ENCODE measurements at places on chromosomes 11 and 22. TPM values are rescaled to one million over a fixed set of nuclear protein-coding genes. Genes with fewer than 3 reads are reported as not detected.

The SMPD1 gene
- total RNA-seq = 35.5 TPM

DNA sequence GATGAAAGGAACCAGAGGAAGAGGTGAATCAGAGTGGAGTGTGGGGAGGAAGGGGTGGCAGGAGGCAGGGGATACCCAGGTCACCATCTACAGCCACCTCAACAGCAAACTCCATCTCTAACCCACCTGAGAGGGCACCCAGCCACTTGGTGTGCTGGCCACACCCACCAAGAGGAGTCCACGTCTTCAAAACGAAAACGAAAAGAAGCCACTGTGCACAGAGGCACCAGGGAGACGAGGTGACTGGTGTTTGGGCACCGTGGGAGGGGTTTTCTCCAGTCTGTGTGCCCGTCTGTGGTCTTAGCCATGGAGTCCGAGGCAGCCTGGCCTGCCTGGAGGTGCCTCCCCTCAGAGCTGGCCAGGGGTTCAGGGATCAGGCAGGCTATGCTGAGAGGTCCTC is 20.2 kb downstream of the PDGFB start:
- H3K27me3 ChIP-seq = peaks cover 22% of the 10 kb centered on the region
- no peak overlapping the region for H3K4me3 ChIP-seq
- no peak for DNase-seq
- peaks cover 8% of the 10 kb centered on the region for H3K4me1 ChIP-seq

DNA sequence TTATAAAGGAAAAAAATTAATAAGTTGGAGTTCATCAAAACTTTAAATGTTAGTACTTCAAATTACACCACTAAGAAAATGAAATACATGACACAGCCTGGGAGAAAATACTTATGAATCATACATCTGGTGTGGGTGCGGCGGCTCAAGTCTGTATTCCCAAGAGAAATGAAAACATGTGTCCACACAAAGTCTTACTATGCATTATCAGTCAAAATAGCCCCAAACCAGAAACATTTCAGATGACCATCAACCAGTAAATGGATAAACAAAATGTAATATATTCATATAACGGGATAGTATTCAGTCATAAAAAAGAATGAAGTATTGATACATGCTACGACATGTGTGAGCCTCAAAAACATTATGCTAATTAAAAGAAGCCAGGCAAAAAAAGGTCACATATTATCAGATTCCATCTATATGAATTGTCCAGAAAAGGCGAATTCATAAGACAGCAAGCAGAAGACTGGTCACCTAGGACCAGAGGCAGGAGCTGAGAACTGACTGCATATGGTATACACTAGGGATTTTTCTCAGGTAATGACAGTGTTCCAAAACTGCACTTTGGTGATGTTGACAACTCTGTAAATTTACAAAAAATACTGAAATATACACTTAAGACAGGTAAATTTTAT is 5.3 kb upstream of the AKIP1 start:
- H3K27ac ChIP-seq = no peak overlapping the region
- H3K36me3 ChIP-seq = peaks cover 5% of the 10 kb centered on the region
- peaks cover 24% of the 10 kb centered on the region for H3K27me3 ChIP-seq

- H3K4me1 ChIP-seq = peaks cover 2% of the 10 kb centered on the region
- H3K27me3 ChIP-seq = peaks cover 12% of the 10 kb centered on the region
- no peak overlapping the region for H3K27ac ChIP-seq
- no peaks in the 10 kb centered on the region for H3K36me3 ChIP-seq
Measured at GRCh38 chr11:20353829-20354434, 9.6 kb upstream of the HTATIP2 start.

- peaks cover 9% of the 10 kb centered on the region for H3K27me3 ChIP-seq
- H3K27ac ChIP-seq = no peak overlapping the region
- no peaks in the 10 kb centered on the region for H3K36me3 ChIP-seq
- DNase-seq = no peak
Measured at GRCh38 chr11:125253795-125254525, 89.4 kb downstream of the PKNOX2 start.

- H3K36me3 ChIP-seq = no peaks in the 10 kb centered on the region
- H3K27me3 ChIP-seq = no peaks in the 10 kb centered on the region
- no peaks in the 10 kb centered on the region for H3K4me1 ChIP-seq
- DNase-seq = no peak
- no peak overlapping the region for H3K27ac ChIP-seq
- no peak overlapping the region for H3K4me3 ChIP-seq
Measured at GRCh38 chr22:47292546-47293320, 530.3 kb downstream of the TBC1D22A start.

The PEX16 gene
- total RNA-seq = 50.0 TPM

The ART5 gene
- not detected for total RNA-seq

GRCh38 chr11:40227730-40228129 is 1231.7 kb downstream of the LRRC4C start:
- no peak for DNase-seq
- no peaks in the 10 kb centered on the region for H3K4me1 ChIP-seq
- no peak overlapping the region for H3K27ac ChIP-seq
- no peaks in the 10 kb centered on the region for H3K27me3 ChIP-seq

The PRODH gene
- not detected for total RNA-seq

DNA sequence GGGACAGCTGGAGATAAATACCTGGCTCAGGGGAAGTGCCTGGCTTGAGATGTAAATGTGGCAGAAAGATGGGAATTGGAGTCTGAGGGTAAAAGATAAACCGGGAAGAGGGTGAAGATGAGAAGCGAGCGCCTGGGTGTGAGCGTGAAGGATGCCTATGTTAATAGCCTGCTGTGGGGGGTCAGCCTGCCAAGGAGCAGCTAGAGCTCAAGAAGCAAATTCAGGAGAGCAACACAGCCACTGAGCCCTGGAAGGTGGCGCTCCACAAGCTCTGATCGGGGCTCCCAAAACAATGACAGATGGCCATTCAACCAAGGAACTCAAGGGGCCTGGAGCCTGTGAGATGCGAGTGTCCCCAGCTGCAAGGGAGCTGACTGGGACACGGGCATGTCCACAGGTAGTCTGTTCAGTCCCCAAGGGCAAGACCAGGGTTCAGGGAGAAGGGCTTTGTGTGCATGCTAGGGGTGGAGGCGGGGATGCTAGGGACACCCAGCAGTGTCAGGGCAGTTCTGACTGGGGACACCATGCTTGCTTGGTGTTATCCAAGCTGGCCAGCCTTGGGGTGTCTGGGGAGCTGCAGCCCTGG is 2.8 kb downstream of the GSC2 start:
- H3K27ac ChIP-seq = no peak overlapping the region
- peaks cover 21% of the 10 kb centered on the region for H3K4me1 ChIP-seq
- no peak overlapping the region for H3K4me3 ChIP-seq
- peaks cover 13% of the 10 kb centered on the region for H3K36me3 ChIP-seq

DNA sequence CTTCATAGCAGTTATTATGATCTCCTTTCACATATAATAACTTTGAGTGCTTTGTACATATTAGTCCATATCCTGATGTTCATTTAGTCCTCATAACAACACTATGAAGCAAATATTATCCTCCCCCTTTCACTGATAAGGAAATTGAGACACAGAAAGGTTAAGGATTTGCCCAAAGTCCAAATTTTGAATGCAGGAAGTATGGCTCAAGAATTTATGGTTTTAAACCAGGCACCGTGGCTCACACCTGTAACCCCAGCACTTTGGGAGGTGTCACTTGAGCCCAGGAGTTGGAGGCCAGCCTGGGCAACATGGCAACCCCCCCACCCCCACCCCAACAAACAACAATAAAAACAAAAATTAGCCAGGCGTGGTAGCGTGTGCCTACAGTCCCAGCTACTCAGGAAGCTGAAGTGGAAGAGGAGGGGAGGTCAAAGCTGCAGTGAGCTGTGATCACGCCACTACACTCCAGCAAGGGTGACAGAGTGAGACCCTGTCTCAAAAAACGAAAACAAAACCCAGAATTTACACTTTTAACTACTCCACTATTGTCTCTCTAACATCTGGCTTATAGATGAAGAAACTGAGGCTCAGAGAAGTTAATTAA is 8.6 kb downstream of the CCDC34 start:
- H3K27ac ChIP-seq = no peak overlapping the region
- H3K36me3 ChIP-seq = peaks cover 5% of the 10 kb centered on the region
- DNase-seq = no peak
- no peaks in the 10 kb centered on the region for H3K27me3 ChIP-seq
- no peaks in the 10 kb centered on the region for H3K4me1 ChIP-seq

DNA sequence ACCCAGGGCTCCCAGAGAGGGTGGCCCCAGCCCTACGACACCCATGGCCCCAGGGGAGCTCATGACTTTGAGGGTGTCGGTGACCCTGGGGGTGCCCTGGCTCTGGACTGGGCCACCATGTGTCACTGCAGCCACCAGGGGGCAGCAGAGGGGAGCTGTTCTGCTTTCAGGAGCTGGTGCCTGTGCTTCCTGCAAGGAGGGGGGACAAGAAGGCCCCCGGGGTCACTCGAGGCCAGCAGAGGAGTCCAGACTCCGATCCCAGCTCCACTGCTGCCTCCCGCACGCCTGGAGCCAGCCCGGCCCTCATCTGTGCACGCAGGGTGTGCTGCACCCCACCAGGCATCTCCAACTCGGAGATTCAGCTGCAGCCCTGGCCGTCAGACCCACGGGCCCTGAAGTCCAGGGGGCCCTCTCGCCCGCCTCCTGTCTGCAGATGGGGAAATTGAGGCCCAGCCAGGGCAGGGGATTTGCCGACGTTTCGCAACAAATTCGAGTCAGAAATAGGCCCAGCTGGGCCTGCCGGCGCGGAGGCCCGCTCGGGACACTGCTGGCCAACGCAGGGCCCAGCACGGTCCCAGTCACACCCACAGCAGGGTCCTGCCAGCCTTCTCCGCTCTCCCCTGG is 29.5 kb upstream of the WNT7B start:
- H3K27me3 ChIP-seq = no peaks in the 10 kb centered on the region
- no peak overlapping the region for H3K4me3 ChIP-seq
- DNase-seq = peak; percentile 90
- H3K36me3 ChIP-seq = no peaks in the 10 kb centered on the region
- peaks cover 20% of the 10 kb centered on the region for H3K4me1 ChIP-seq

DNA sequence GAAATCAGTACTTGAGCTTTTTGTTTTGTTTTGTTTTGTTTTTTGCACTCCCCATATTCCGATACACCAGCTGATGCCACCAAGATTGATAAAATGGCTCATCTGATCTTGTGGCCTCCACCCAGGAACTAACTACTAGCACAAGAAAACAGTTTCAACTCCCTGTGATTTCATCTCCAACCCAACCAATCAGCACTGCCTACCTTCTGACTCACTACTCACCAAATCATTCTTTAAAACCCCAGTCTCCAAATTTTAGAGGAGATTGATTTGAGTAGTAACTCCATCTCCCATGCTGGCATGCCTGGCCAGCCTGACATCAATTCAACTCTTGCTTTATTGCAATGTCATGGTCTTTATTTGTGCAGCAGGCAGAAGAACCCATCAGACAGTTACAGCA is 16.1 kb upstream of the CRTAM start:
- DNase-seq = no peak
- no peaks in the 10 kb centered on the region for H3K27me3 ChIP-seq
- H3K4me3 ChIP-seq = no peak overlapping the region

The RIMBP3B gene
- 0.68 TPM for total RNA-seq

- no peak overlapping the region for H3K4me3 ChIP-seq
- no peak overlapping the region for H3K27ac ChIP-seq
- H3K4me1 ChIP-seq = no peaks in the 10 kb centered on the region
- no peaks in the 10 kb centered on the region for H3K27me3 ChIP-seq
- no peak for DNase-seq
- H3K36me3 ChIP-seq = no peaks in the 10 kb centered on the region
Measured at GRCh38 chr11:15347969-15348734, 233.4 kb downstream of the INSC start.

DNA sequence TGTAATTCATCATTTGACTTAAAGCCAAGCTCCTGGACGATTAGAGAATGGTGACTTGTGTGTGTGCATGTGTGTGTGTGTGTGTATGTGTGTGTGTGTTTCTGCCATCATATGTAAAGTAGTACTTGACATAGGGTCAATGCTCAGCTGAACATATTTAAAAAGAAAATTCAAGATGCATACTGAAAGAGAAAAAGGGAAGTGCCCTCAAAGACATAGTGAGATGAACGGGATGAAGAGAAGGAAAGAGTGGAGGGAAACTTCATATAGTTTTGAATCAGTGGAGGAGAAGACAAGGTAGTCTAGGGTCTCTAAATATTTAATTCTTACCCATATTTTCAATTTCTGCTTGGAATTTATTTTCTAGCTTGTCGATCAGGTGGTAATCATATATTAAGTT is 4.0 kb downstream of the TCN1 start:
- no peak overlapping the region for H3K27ac ChIP-seq
- no peak overlapping the region for H3K4me3 ChIP-seq
- no peaks in the 10 kb centered on the region for H3K36me3 ChIP-seq
- no peak for DNase-seq

The OR5D18 gene
- total RNA-seq = not detected

Data from activated CD8-positive, alpha-beta T cell treated with anti-CD3 and anti-CD28 coated beads, Interleukin-2, amount 10 ng/mL, durations not matched to agents 7 days and 5 days (primary cell).